ENCODE measurements at places on chromosomes 2 and 18.

GRCh38 chr2:218806346-218806978 lies 24.5 kb downstream of the CYP27A1 start:
- no peak for DNase-seq

GRCh38 chr2:65580824-65581223 lies 148.4 kb upstream of the SPRED2 start:
- DNase-seq: no peak

- no peak for DNase-seq
Observed at GRCh38 chr2:196337208-196337953, 166.0 kb upstream of the STK17B start.

GRCh38 chr18:56146565-56146964 lies 491.8 kb downstream of the TXNL1 start:
- no peak for DNase-seq

DNA sequence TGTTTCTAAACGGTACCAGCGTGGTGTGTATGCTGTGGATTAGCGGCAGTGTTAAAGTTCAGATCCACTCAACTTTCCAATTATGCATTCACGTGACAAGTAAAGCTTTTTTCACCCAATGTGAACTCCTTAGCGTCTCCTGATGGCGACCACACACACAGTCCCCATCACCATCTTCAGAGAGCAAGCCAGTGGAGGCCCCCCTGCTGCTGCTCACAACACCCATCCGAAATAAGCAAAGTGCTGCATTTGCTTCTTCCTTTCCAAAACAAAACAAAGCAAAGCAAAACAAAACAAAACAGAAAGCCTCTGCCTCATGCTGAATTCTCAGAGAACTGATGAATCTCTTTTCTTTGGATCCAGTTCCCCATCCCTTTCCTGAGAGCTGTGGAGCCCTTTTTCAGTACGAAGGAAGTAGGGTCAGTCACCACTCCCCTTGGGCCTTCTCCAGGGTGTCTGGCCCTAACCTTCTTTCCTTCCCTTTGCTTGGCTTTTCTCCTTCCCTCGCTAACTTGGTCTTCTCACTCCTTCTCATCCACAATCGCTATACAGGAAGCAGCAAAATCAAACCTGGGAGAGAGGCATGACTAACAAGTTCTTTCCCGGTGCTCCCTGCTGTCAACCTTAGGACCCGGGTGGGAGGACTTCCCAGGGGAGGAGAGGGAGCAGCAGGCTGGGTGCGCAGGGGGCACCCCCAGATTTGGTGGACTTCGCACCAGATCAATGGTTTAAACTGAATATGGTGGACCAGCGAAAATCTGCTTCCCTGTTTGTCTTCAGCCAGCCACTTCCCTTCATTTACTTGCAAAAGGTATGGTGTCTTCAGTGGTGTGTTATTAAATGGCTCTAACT lies 56.0 kb downstream of the NRP2 start:
- DNase-seq: no peak

DNA sequence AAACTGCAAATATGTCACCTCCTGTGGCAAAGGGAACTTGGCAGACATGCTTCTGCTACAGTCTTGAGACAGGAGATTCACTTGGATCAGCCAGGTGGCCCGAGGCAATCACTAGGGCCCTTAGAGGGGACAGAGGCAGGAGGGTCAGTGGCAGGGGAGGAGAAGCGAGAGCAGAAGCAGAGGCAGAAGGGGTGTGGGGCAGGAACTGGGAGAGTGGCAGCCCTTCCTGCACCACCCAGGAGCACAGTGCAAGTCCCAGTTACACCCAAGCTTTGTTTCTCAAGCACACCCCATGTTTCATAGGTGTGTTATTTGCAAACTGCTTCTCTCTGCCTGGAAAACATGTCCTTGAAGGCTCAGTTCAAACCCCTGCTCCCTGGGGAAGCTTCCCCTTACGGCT lies 309.7 kb upstream of the MYT1L start:
- no peak for DNase-seq

GRCh38 chr2:187614756-187615155 lies 60.5 kb upstream of the TFPI start:
- no peak for DNase-seq

DNA sequence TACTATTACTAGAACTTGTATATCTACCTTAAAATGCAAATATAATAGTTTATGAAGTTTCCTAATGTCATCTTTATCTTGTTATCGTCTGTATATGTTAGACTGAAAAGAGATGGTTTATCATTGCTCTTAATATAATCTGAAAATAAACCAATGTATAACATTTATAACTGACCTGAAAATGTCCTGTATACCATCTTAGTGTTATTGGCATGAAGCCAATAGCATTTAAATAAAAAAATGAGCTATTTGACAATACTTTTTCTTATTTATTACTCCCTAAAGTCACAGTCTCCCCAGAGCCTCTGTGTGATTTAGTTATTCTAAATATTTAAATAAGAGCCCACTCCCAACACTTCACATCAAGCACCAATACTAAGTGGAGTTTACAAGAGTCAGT lies 1.8 kb downstream of the VWC2L start:
- no peak for DNase-seq

DNA sequence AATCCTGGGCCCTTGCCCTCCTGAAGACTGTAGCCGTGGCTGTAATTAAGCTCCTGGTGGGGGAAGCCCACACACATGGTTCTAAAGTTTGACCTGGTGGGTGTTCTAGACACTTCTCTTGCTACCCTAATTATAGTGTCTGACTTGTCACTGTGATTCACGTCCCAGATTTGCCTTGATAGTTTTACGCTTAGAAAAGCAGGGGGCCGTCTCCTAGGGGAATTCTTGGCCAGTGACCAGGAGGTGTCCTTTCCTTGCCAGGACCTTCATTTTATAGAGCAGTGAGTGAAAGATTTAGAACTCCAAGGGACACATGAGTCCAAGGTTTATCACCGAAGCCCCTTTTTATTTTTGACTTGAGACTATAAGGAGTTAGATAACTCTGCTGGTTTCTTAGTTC lies 9.0 kb downstream of the TMEM214 start:
- DNase-seq: no peak

- no peak for DNase-seq
Observed at GRCh38 chr18:13191779-13192178, 26.8 kb upstream of the LDLRAD4 start.

GRCh38 chr2:73350035-73350691 lies 35.5 kb upstream of the ALMS1 start:
- DNase-seq: no peak

DNA sequence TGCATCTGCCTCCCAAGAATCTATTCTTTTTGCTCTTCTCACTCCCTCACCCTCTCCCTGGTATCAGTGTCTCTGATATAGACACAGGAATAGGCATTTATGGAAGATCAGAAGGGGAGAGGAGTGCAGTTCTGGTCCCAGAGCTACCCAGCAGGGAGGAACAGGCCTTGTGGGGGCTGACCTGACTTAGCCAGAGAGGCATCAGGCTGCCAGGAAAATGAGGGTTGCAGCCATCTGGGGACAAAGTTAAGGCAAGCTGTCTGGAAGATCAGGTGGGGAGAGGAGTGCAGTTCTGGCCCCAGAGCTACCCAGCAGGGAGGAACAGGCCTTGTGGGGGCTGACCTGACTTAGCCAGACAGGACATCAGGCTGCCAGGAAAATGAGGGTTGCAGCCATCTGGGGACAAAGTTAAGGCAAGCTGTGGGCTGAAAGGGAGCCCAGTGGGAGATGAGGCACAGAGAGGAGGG lies 69.9 kb upstream of the HK2 start:
- DNase-seq: no peak

DNA sequence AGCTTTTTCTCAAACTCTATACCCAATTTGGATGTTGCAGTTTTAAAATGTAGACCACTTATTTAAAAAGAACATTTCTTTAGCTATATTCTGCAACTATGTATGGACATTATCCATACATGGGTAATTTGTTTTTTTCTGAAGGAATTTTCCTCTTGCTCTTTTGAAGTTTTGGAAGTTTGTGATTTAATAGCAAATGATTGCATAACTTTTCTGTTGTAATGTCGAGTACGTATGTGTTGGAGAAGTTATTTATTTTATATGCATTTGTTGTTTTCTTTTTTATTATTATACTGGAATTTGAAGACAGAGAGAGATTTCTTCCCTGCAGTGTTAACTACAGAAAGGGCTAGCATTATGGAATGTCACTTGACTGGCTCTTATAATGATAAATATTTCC lies 207.7 kb upstream of the FANCL start:
- DNase-seq: no peak

GRCh38 chr2:203690117-203690431 lies 16.4 kb upstream of the CD28 start:
- no peak for DNase-seq

- no peak for DNase-seq
Observed at GRCh38 chr2:42297322-42297936, 63.6 kb downstream of the COX7A2L start.

DNA sequence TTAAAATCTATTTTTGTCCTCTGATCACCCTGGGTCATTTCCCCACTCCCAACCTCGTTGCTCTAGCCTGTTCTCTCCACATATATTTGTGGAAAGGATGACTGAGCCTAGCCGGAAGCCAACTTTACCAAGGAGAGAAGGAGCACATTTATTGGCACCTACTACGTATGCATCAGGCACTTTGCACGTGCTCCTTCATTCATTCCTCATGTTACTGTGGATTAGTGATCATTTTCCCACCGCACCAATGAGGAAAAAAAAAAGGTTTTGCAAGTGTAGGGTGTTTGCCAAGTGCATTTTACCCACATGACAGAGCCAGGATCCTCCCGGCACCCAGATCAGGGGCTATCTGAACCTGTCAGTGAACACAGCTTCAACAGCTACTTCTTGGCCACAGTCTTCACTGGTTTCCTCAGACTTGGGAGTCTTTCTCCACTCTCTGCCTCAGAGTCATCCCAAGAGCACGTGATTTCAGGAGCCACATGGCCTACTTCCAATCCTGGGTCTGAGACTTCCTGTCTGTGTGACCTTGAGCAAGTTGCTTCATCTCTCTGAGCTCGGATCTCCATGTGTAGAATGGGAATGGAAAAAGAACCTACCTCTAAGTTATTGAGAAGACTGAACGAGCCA lies 1.9 kb upstream of the C1QL2 start:
- DNase-seq: no peak

- no peak for DNase-seq
Observed at GRCh38 chr2:197122821-197123220, 187.8 kb downstream of the ANKRD44 start.

- DNase-seq: no peak
Observed at GRCh38 chr2:15623481-15623796, 31.8 kb downstream of the DDX1 start.

DNA sequence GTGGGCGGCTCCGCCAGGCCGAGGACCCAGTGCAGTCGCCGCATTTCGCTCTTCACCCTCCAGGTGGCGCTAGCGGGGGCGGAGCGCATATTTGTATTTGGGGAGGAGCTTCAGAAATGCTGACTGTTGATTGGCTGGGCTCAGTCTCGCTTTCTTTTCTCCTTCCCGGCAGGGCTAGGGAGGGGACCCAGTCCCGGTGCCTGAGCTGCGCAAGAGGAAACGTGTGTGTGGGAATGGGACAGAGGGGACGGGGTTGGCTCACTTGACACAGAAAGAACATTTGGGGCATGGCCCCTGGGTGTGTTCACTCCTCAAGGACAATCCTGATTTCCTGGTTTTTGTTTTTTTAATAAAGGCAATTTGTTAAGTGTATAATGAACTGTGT lies 20.3 kb upstream of the DNMT3A start:
- DNase-seq: peak; percentile 92

- DNase-seq: no peak
Observed at GRCh38 chr2:46519265-46519664, 39.9 kb downstream of the TMEM247 start.

GRCh38 chr2:164910101-164910899 lies 45.0 kb downstream of the SLC38A11 start:
- DNase-seq: no peak

DNA sequence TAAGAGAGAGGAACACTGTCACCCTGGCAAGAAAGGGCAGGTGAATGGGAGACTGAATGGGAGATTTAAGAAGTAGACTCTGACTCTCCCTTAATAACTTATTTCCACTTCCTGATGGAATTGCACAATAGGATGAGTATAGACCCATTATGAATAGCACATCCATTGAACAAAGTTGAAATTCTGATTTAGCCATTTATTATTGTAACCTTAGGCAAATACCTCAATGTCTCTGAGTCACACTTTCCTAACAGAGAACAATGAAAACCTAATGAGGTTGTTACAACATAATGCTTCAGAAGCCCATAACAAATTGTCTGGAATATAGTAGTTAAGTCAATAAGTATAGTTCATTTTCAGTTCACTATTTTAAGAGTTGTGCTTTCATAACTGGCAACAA lies 78.9 kb downstream of the NRXN1 start:
- DNase-seq: no peak

- no peak for DNase-seq
Observed at GRCh38 chr18:13416848-13417247, 198.3 kb downstream of the LDLRAD4 start.

GRCh38 chr2:44246840-44247369 lies 28.4 kb upstream of the SLC3A1 start:
- DNase-seq: no peak

GRCh38 chr2:60247471-60247870 lies 306.0 kb downstream of the BCL11A start:
- no peak for DNase-seq

DNA sequence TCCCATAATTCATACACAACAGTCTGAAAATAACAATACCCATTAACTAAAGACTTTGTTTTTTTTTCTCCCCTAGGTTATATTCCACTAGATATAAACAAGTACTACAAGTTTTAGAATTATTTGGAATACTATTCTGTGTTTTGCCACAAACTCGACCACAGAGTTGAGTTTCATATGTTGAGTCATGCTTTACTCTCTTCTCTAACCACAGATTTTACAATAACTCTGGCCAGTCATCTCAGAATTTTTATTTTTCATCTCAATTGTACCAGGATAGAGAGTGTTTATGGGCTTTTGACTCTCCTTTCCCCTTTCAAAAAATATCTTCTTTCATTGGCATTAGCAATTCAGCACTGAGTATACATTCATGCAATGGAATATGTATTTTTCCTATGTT lies 348.7 kb upstream of the GALNT5 start:
- DNase-seq: no peak

DNA sequence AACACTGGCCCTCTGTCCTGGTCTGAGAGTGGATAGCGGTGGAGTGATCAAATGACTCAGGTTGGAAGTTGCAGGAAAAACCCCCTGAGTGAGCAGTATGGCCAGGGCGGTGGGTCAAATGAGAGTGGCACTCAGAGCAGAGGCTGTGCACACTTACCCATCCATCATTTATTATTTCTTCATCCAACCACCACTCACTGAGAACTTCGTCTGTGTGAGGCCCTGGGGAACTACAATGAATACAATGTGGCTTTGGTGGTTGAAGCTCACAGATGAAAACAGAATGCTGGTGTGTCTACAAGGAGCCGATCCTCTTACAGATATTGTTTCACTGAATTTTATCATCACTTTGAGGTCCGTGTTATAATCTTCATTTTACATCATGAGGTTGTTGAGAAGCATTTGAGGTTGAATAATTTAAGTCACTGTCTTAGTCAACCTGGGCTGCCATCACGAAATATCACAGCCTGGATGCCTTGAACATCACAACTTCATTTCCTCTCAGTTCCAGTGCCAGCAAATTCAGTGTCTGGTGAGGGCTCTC lies 73.4 kb upstream of the ID2 start:
- no peak for DNase-seq

- no peak for DNase-seq
Observed at GRCh38 chr18:76518123-76518859, 23.2 kb upstream of the ZNF516 start.
